NCI-H187 (cell line): ENCODE measurements at places on chromosomes 2 and 18.
A peak's percentile ranks its signal among the peaks of the same experiment; 100 is the strongest.

DNA sequence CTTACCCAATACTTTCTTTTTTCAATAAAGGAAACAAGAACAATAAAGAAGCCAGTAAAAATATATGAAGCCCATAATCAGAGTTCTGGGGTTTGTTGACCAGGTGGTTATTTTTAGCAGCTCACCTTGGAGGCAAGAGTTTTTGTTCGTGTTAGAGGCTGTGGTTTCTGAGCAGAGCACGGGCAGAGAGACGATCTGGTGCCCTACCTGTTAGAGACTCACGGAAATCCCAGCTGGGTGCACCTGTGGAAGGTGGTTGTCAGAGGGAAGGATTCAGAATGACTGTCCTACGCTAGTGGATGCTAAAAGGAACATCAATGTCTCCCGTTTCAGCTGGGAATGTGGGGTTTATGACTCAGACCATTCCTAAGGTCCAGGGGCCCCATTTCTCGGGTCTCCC, 87.6 kb downstream of the NRP2 start:
- DNase-seq = peak; percentile 32

- DNase-seq = no peak
These were observed 58.3 kb downstream of the NFATC1 start for GRCh38 chr18:79453816-79454735.

DNA sequence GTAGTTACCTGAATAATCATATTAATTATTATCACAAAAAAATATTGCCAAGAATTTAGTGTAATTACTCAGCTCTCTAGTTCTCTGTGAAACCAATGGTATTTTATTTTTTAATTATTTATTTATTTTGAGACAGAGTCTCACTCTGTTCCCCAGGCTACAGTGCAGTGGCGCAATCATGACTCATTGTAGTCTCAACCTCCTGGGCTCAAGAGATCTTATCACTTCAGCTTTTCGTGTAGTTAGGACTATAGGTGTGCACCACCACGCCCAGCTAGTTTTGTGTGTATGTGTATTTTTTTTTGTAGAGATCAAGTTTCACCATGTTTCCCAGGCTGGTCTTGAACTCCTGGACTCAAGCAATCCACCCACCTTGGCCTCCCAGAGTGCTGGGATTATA, 440.4 kb upstream of the CDH20 start:
- no peak for DNase-seq

- no peak for DNase-seq
These were observed 662 bp downstream of the ACVR2A start for GRCh38 chr2:147845411-147845971.

DNA sequence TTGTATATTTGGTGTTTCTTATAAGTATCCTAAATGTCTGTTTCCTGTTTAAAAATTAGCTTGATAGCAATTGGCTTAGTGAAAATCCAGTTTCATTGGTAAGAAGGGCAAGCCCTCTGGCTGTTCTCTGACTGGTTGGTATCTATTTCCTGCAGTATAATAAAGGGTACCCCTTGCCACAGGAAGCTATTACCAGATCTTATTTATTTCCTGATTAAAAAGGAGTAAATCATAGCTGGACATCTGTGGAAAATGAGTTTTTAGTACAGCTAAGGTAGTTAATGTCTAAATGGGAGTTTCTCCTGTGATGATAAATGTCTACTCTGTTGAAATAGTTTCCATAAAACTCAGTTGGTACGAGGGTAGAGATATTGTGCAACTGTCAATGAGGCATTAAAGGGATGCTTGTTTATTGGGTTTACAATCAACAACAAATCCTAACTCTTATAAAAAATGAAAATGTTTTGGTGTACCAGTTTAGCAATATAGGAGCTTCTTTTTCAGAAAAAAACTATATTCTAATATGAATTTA, 58.7 kb downstream of the FASTKD2 start:
- DNase-seq = no peak

- no peak for DNase-seq
These were observed 221.9 kb upstream of the RBBP8 start for GRCh38 chr18:22711192-22711685.

- no peak for DNase-seq
These were observed 95.2 kb downstream of the MTX2 start for GRCh38 chr2:176364273-176364977.

DNA sequence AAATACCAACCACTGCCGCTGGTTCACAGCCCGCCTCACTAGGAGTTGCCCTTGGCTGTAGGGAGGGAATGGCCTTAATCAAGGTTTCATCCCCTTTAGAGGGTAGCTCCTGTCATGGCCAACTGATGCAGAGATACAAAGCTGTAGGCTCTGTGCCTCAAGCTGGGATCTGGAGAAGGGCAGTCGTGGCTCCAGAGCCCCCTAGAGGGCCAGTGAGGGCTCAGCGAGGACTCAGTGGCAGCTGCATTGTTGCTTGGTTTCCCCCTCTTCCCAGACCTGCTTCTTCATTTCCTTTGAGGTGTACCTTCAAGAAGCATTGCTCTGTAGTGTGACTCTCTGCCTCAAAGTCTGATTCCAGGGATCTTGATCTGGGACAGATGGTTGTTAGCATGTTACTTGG, 302.1 kb downstream of the LPIN1 start:
- no peak for DNase-seq

- no peak for DNase-seq
These were observed 674.1 kb downstream of the NYAP2 start for GRCh38 chr2:226073496-226074160.
